ENCODE measurements at places on chromosomes 6 and 20.

GRCh38 chr6:127457456-127458064 lies 1.6 kb downstream of the KIAA0408 start:
- peak; percentile 64 for DNase-seq

GRCh38 chr20:46132705-46133120 lies 14.6 kb downstream of the CD40 start:
- DNase-seq, result peak; percentile 62

DNA sequence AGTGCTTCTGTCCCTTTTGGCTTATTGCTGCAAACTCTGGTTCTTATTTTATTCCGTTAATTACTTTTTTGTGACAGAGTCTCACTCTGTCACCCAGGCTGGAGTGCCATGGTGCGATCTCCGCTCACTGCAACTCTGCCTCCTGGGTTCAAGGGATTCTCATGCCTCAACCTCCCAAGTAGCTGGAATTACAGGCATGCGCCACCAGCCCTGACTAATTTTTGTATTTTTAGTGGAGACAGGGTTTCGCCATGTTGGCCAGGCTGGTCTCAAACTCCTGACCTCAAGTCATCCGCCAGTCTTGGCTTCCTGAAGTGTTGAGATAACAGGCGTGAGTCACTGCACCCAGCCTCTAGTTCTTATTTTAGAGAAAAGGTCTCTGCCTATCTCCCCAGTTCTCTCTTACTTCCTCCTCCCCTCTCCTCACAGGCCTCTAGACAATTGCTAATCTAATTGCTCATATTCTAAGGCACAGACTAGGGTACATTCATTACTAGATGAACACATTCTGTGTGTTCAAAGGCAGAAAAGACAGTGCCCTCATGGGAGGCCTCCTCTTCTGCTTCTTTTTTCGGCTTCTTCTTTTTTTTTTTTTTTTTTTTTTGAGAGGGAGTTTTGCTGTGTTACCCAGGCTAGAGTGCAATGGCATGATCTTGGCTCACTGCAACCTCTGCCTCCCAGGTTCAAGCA lies 27.0 kb downstream of the EDEM2 start:
- peak; percentile 83 for DNase-seq

DNA sequence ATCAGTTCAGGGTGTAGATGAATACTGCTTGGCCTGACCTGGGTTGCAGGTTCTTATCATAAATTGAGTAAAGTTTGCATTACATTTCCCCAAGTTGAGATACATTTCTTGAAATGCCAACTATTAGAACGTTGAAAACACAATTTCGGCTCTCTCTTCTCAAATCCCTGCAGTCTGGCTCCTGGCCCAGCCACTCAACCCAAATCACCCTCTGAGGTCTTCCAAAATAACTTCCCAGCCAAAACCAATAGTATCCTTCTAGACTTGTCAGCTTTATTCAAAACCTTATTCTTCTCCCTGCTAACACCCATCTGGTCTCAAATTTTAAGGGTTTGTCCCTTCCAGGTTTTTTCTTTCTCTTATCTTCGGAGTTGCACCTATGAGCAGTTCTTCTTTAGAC lies 263.6 kb downstream of the EYA4 start:
- no peak for DNase-seq

GRCh38 chr6:106141441-106142237 lies 55.5 kb downstream of the PRDM1 start:
- DNase-seq, result no peak

All from EH (cell line).